ENCODE measurements at places on chromosomes 5 and 9.

DNA sequence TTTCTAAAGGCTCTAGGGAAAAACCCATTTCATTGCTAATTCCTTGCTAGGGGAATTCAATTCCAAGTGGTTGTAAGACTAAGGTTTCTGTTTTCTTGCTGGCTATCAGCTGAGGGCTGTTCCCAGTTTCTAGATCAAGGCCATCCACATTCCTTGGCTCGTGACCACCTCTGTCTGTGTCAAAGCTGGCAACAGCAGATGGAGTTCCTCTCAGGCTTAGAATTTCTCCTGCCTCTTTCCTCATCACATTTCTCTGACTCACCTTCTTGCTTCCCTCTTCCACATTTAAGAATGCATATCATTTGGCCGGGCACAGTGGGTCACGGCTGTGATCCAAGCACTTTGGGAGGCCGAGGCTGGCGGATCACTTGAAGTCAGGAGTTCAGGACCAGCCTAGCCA lies 19.0 kb downstream of the DAB2IP start:
- no peak for DNase-seq

DNA sequence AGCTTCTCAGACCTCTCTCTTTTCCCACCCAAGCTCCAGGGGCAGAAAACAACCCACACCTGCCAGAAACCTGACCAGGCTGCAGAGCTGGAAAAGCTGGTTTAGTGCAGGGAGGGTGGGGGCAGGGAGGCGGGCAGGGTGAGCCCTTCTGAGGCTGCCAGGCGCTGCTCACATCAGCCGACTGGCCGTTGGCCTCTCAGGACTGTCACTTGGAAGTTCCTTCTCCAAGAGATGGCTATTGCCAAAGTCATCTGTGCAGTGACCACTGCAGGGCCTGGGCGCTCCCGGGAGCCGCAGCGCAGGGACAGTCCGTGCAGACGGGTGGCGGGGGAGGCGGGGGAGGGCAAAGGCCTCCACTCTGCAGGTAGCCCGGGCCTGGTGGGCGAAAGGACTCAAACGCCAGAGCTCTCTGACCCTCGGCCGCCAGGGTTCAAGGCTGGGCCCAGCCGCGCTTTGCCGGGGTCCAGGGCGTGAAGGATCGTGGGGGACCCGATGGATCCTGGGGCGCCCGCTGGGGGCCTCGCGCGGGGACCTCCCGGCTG lies 205.0 kb upstream of the IER5L start:
- DNase-seq, result peak; percentile 70

- DNase-seq, result no peak
Measured at GRCh38 chr5:79284846-79285245, 48.9 kb downstream of the JMY start.

- no peak for DNase-seq
Measured at GRCh38 chr9:91433180-91433579, 9.5 kb upstream of the NFIL3 start.

- peak; percentile 32 for DNase-seq
Measured at GRCh38 chr5:110105692-110106091, 416.0 kb downstream of the MAN2A1 start.

DNA sequence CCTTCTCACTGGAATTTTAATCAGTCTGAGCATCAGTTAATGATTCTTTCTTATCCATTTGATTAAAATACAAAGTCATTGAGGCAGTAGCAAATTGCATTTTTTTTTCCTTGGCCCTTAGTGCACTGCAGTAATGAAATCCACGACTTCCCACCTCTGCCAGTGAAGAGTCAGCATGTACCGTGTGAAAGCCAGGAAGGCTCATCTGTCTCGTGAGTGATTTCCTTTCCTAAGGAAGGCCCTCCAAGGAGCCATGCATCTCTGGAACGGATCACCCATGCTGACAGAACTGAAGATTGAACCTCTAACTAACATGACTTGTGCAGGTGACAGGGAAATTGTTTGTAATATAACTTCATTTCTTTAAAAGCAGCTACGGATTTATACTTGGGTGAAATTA lies 51.6 kb downstream of the MED10 start:
- no peak for DNase-seq

DNA sequence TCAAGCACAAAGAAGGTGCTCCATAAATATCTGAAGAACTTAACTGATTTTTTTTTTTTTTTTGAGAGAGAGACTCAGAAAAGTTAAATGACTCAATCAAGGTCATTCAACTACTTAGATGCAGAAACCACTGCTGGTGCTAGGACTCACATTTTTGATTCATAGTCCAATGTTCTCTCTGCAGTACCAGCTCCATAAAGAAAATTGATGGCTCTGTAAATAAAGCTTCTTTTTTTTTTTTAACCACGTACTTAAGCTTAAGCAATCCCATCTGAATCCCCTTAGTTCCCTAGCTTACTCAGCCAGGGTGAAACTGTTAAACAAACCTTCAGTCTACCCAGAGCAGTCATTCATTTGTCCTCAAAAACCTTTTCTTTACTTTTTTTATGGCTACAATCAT lies 657.0 kb upstream of the WWC1 start:
- DNase-seq, result no peak

- DNase-seq, result no peak
Measured at GRCh38 chr9:114474425-114474824, 30.8 kb downstream of the WHRN start.

DNA sequence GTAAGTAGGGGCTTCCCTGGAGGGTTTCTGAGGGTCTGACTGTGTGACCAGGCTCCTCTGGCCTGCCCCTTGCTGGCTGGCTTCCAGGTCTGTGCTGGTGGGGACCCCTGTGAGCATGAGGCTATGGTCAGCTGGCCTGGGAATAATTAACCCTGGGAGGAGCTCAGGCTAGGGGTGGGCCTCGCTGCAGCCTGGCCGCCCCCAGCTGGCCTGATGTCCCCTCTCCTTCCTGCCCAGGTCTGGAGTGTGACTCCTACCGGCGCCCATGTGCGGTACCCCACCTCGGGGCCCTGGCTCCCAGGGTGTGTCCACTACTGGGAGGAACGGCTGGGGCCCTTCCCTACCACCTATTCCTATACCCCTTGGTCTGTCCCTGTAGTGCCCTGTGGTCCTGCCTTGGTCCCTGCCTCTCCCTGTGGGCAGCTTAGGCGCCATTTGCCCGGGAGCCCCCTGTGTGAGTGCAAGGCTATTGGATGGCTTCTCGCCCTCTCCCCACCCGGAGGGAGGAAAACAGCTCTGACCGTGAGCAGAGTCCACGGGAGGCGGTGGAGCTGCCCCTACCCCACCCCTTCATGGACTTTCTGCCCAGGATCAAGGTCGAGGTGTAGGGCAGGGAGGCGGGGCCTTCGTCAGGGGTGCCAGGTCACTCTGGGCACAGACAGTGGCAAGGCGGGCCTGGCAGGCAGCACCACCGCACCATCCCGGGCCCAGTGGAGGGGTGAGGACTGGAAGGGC lies 9.4 kb downstream of the RXRA start:
- DNase-seq, result no peak

DNA sequence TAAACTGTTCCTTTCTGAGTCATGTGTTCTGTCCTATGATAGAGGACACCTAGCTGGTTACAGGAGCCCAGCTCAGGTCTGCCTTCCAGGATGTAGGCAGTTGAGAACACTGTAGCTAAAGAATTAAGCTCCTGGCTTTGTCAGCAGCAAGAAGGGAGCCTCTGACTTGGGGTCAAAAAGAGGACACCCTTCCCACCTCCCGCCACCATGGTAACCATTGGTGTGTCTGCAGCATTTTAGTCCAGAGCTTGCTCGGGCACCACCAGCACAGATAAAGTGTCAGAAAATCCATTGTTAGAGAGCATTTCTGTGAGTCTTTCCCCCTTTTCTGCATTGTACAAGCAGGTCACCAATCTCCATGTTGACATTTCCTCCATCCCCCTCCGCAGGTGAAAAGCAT lies 181.7 kb downstream of the DOCK8 start:
- DNase-seq, result no peak

- DNase-seq, result no peak
Measured at GRCh38 chr9:33446240-33446945, 1.0 kb downstream of the AQP3 start.

GRCh38 chr9:100082782-100083181 lies 16.0 kb downstream of the ERP44 start:
- DNase-seq, result no peak

DNA sequence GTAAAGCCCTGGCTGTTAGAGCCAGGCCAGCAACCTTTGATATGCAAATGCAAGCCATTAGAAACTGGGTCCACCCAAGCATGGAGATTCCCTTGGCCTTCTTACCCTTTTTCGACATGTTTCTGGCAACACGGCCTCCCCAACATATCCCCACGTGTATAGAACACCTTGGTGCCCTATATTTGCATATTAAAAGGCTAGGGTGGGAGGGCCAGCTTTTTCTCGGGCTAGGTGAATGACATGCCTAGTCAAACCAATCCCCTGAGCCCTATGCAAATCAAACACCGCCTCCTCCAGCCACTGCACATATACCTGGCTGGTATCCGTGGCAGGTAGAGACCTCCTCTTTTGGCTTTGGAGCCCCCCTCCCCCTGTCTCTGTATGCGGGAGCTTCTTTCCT lies 55.6 kb upstream of the ZFR start:
- no peak for DNase-seq

GRCh38 chr5:123059455-123059854 lies 22.9 kb upstream of the PPIC start:
- DNase-seq, result no peak

GRCh38 chr5:128667751-128668150 lies 129.7 kb upstream of the FBN2 start:
- no peak for DNase-seq

DNA sequence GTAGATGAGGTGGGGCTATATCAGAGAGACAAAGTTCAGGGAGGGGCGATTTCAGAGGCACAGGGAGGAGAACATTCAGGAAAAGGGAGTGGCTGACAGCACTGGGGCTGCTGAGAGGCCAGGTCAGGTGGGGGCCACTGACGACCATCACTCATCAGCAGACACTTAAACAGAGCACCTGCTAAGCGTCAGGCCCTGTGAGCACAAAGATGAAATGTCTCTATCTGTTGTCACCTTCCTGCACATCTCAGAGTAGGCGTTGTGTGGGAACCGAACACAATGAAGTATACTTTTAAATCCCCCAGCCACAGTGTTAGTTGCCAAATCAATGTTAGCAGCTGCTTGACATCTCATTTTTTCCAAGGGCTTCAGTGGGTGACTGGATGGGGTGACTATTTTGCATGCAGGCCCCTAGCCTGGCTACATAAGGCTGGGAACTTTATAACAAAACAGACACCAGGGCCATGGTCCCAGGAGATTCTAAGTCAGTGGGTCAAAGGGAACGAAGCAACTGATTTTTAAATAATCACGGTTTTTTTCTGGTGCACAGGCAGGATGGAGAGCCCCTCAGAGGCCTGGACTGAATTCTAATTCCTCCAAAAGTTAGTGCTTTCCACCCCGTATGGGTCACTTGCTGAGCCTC lies 31.1 kb upstream of the ANKRD18A start:
- DNase-seq, result no peak

DNA sequence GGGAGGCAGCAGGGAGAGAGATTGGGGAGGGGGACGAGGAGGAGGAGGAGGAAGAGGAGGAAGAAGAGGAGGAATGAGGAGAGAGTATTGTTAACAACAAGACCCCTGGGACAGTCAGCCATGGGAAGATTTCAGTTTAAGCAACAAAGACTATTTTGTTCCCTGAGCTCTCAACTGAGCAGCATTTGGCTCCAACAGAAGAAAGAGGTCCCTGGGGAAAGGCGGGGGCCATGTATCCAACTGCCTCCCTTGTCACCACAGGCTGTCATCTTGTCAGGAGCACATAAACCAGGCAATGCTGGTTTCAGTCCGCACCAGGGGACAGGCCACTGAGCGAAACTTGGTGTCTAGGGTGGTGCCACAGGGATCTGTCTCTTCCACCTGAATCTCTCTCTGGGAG lies 316.1 kb downstream of the TLE1 start:
- DNase-seq, result no peak
